ENCODE measurements at places on chromosomes 11 and 22. TPM values are rescaled to one million over a fixed set of nuclear protein-coding genes. Genes with fewer than 3 reads are reported as not detected.

The NEFH gene
- 8.7 TPM for total RNA-seq

The SULT4A1 gene
- total RNA-seq: not detected

The NCF4 gene
- 2.3 TPM for total RNA-seq

The CABP4 gene
- total RNA-seq: 0.28 TPM

The ZNF408 gene
- total RNA-seq: 15.1 TPM

The SLCO2B1 gene
- total RNA-seq: not detected

DNA sequence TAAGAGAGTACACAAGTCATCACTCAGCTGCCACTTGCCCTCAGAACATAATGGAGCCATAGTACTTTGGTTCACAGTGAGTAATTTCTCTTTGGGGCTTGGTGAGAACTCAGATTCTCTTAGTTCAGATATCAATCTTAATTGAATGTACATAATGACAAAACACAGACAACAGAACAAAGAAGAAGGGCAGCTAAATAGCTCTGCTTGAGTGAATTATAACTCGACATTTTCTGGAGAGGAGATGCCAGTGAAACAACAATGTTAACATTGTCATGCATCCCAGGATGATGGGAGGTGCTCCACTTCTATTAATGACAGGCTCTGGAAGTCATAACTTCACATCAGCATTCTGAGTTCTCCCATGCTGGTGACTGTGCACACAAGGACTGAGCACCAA, 508.1 kb downstream of the TMEM135 start:
- H3K4me1 ChIP-seq: no peaks in the 10 kb centered on the region
- no peaks in the 10 kb centered on the region for H3K27me3 ChIP-seq
- no peak overlapping the region for H3K27ac ChIP-seq
- H3K36me3 ChIP-seq: no peaks in the 10 kb centered on the region

GRCh38 chr11:47285969-47286770, 16.2 kb downstream of the MADD start:
- DNase-seq: no peak
- peaks cover 15% of the 10 kb centered on the region for H3K36me3 ChIP-seq
- no peaks in the 10 kb centered on the region for H3K4me1 ChIP-seq
- no peaks in the 10 kb centered on the region for H3K27me3 ChIP-seq

- no peaks in the 10 kb centered on the region for H3K36me3 ChIP-seq
- H3K4me3 ChIP-seq: no peak overlapping the region
- no peak for DNase-seq
- H3K27me3 ChIP-seq: peaks cover 40% of the 10 kb centered on the region
These were observed 161.1 kb downstream of the TEAD1 start for GRCh38 chr11:12835286-12835685.

GRCh38 chr11:46918083-46918787, at the start of gene LRP4:
TSS of gene LRP4 (minus strand) at chr11:46918550. CDS start at chr11:46918379, 171 bp downstream.
- H3K4me1 ChIP-seq: peaks cover 27% of the 10 kb centered on the region
- no peaks in the 10 kb centered on the region for H3K36me3 ChIP-seq
- peak; percentile 63 for DNase-seq
- H3K27me3 ChIP-seq: peaks cover 60% of the 10 kb centered on the region
- no peak within 1 kb of the TSS for H3K27ac ChIP-seq
- H3K4me3 ChIP-seq: peak within 1 kb of the TSS; percentile 75

GRCh38 chr11:113365895-113366294, 21.7 kb upstream of the ANKK1 start:
- no peaks in the 10 kb centered on the region for H3K27me3 ChIP-seq
- H3K36me3 ChIP-seq: peaks cover 5% of the 10 kb centered on the region
- H3K4me1 ChIP-seq: peaks cover 29% of the 10 kb centered on the region
- no peak overlapping the region for H3K4me3 ChIP-seq
- DNase-seq: no peak

DNA sequence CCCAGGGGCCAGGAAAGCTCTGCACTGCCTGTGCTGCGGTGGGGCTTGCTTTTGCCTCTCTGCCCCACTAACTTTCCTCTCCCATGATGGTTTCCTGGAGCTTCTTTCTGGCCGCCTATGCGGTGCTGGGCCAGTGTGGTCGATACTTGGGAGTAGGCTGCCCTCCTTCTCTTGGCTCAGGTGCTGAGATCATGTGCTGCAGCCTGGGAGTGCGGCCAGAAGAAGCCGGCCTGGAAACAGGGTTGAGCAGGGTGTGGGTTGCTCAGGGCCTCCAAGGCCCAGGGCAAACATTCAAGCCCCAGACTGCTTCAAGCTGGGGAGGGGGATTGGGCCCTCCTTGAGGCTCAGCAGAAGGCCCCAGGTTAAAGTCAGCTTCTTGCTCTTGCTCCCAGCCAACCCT, 125.0 kb downstream of the NTM start:
- H3K27me3 ChIP-seq: no peaks in the 10 kb centered on the region
- H3K4me3 ChIP-seq: no peak overlapping the region
- no peaks in the 10 kb centered on the region for H3K4me1 ChIP-seq
- no peak for DNase-seq
- no peaks in the 10 kb centered on the region for H3K36me3 ChIP-seq

- H3K27me3 ChIP-seq: no peaks in the 10 kb centered on the region
- peak overlapping the region; percentile 26 for H3K27ac ChIP-seq
- H3K36me3 ChIP-seq: no peaks in the 10 kb centered on the region
These were observed 41.2 kb upstream of the ARL14EP start for GRCh38 chr11:30281476-30282288.

DNA sequence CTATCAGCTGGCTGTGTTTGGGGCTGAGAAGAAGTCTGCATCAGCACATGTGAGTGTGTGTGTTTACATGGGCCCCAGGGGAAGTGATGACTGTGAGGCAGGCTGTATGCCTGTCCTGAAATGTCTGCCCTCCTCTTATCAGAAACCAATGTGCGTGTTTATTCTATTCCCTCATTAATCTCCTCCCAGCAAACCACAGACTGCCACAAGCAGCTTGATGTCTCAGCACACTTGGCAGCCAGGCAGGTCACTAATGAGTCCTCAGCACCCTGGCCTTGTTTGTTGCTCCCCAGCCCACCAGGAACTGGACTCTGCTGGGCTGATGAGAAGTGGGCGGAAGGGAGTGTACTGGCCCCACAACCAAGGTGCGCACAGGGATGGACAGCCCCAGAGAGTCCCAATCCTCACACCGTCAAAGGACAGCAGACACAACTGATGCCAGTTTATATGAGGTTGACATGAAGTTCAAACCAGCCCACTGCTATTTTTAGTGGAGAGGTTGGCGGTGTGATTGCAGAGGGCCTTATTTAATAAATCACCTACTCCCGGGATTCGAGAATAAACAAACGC, 225.8 kb downstream of the ETS1 start:
- H3K27ac ChIP-seq: no peak overlapping the region
- no peaks in the 10 kb centered on the region for H3K36me3 ChIP-seq
- no peak for DNase-seq
- no peaks in the 10 kb centered on the region for H3K27me3 ChIP-seq

DNA sequence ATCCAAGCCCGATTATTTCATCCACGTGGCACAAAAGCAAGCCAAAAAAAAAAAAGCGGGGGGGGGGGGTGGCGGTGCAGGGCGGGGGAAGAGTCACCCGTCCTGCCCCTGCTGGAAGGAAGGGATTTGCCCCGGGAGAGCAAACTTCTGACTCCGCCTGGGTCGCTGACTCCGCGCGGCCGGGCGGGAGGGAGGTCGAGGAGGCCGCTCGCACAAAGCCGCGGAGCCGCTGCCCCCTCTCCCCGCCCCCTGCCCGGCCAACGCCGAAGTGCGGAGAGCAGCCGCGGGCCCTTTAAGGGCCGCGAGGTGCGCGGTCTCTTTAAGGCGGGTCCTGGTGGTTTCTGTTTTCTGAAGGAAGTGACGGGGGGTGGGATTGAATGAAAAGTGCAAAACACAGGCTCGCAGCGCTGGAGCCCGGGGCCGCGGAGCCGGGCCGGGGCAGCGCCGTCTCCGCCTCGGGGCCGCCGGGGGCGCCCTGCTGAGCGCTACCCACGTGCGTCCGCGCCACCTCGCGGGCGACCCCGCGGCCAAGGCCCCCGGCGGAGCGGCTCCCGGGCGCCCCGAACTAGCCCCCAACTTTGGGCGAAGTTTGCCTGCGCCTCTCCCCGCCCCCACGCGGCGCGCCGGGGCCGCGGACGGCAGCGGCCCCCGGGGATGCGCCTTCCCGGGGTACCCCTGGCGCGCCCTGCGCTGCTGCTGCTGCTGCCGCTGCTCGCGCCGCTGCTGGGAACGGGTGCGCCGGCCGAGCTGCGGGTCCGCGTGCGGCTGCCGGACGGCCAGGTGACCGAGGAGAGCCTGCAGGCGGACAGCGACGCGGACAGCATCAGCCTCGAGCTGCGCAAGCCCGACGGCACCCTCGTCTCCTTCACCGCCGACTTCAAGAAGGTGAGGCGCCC, at the start of gene OAF:
Gene OAF, plus strand, starts transcription at position 407 of the 896 bp plus-strand sequence. Its CDS starts 248 bp downstream, at position 655.
- H3K36me3 ChIP-seq: no peaks in the 10 kb centered on the region
- peak within 1 kb of the TSS; percentile 90 for H3K4me3 ChIP-seq
- peak within 1 kb of the TSS; percentile 75 for H3K27ac ChIP-seq
- DNase-seq: peak; percentile 72
- H3K27me3 ChIP-seq: peaks cover 3% of the 10 kb centered on the region

GRCh38 chr11:81071606-81072005, 1630.8 kb upstream of the TENM4 start:
- H3K27me3 ChIP-seq: no peaks in the 10 kb centered on the region
- DNase-seq: no peak
- H3K27ac ChIP-seq: no peak overlapping the region
- H3K4me3 ChIP-seq: no peak overlapping the region

Data from activated naive CD8-positive, alpha-beta T cell treated with anti-CD3 and anti-CD28 coated beads for 36 hours (primary cell).